Endothelial cell of umbilical vein (primary cell): ENCODE measurements at places on chromosomes 5 and 9. TPM values are rescaled to one million over a fixed set of nuclear protein-coding genes. Genes with fewer than 3 reads are reported as not detected.

- no peak for DNase-seq
Measured at GRCh38 chr9:11805969-11806368, 887.2 kb upstream of the TYRP1 start.

DNA sequence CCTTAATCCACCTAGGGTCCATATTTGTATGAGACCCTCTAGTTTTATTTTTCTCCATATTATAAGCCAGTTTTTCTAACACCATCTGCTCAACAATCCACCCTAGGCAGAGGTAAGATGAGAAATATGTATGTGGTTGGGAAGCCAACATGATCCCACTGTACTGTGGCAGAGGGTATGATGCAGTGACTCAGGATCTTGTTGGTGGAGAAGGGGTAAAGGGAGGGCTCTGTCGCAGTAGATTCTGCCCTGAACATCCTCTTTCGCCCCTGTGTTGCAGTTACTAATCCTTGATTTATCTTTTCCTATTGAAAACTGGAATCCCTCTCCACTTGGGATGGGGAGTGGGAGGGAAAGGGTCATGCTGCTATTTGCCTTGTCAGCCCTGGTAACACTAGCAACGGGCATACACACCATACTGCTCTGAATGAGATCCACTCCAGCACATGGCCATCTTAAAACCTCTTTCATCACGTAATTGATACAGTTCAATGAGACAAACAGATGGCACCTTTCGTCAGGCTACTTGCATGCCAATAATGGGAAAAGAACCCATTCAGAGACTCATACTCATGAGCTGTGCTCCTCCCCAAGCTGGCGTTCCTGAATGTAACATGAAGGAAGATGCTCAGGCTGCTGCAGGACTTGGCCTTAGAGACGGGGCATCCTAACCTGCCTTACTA, 63.0 kb downstream of the ADAMTS12 start:
- DNase-seq = no peak

DNA sequence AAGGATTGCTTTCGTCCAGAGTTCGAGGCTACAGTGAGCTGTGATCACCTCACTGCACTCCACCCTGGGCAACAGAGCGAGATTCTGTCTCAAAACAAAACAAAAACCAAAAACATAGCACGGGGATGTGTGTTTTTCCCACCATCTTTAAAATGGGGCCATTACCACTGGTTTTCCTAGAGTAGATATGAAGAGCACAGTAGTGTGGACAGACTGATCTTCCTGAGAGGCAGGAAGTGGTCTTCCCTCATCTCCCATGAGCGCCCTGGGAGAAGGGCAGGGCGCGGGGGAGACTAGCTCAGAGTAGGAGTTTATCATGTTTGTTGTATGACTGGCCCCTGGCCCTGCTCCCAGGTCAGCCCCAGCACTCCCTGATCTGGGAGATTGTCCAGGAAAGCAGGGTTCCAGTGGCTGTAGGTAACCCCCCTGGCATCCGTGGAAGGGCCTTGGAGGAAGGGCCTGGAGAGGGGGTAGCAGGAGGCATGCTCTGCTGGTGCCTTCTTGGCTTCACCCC, 2.3 kb downstream of the SUSD3 start:
- DNase-seq = no peak

- DNase-seq = peak; percentile 23
Measured at GRCh38 chr5:147098233-147098790, 136.5 kb upstream of the STK32A start.

DNA sequence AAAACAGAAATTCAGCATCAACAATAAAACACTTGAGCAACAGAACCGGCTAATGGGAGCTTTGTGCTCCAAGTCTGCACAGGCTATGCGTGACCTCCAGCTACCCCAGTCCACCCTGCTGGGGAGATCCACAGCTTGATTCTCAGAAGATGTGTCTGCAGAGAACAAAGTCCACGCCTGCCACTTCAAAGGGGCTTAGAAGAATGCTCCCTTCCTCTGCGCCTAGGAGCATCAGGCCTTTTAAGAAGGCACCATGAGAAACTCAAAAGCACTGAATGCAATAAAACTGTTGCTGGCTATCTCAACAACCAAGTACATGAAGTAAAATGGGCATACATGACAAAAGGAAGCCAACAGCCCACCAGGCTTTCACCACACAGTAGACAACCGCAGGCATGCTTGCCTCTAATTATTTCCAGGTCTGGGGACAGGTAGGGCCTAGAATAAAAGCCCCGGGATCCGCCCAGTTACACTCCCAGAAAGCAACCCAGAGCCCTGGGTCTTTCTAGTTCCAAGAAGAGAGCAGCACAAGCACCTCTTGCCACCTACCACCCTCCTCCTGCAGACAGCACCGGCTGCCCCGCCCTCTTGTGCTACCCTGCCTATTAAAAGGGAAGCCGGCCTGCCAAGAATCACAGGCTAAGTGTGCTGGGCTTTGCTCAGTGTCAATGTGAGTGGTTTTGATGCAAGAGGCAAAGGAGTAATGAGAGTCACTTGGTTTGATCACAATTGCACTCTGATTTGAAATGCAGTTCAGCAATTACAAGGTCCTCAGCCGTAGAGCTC, 123.2 kb downstream of the SPOCK1 start:
- no peak for DNase-seq

- no peak for DNase-seq
Measured at GRCh38 chr9:16221366-16221765, 649.1 kb downstream of the BNC2 start.

DNA sequence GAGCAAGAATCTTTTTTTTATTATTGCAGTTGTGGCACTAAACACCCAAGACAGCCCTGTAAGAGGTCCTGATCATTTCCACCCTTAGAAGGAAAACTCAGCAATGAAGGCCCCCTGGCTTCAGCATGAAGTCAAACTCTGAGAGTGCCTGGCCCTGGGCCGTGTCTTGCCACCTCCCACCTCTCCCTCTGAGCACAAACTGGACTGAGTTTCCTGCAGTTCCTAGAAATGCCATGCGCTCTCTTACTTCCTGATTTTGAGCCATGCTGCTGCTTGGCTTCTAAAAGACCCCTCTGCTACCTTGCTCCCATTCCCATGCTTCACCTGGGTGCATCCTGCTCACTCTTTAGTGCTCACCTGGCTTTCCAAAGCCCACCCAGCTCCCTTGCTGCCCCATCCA, 140.4 kb upstream of the KLF9 start:
- no peak for DNase-seq

- no peak for DNase-seq
Measured at GRCh38 chr5:10537624-10538023, 26.2 kb upstream of the ANKRD33B start.

DNA sequence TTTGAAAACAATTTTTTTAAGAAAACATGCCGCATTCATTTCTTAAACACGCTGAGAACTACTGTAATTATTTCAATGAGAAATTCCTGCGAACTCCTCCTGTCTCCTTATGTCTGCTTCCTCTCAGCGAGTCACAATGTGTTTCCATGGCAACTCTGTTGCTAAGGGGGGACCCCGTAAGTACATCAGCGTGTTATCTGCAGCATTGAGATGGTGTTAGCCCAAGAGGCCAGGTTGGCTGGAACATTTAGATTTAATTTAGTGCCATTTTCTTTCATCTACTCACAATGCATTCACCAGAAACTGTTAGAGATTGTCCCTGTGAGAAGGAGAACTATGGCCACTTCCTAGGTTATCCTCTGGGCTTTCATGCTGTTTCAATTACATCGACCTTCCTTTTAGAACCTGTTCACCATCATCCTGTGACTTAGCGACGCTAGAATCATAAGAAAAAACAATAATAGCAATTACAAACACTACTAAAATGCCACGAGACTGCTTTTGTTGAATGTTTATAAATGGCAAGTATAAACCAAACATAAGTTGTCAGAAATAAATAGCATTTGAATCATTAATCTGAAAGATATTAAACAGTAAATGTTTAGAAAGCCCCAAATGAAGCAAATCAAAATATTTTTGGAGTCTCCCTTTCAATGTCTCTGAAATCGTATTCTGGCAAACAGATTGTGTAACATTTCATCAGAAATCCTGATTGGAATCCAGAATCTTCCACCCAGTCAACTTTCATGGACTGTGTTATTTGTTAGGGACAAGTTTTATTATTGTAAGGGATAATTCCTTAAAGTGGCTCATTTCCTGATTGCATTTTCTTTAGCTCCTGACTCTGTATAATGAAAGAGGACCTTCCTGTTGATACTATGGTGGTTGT, 39.7 kb upstream of the SHC3 start:
- DNase-seq = no peak

DNA sequence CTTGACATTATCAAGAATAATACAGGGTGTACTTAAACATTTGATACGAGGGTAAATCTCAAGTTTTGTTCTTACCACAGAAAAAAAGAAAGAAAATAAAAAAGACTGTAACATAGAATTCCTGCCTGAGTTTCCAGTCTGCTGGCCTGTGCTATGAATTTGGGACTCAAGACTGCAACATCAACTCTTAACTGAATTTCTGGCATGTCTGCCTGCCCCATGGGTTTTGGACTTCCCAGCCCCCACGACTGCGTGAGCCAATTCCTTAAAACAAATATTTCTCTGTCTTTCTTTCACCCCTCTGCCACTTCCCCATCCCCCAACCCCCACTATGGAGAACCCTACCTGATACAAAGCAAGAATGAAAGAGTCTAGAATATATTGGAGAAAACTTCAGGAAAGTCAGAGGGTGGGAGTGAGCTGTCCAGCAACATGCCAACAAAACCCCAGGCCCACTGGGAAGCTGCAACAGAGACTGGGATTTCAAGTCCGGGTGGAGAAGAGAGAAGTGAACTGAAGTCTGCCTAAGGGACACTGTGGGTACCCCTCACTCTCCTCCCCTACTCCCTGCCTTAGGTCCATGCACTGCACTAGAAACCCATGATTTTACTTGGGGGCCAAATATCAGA, 43.0 kb downstream of the MARCHF3 start:
- DNase-seq = no peak

- peak; percentile 38 for DNase-seq
Measured at GRCh38 chr5:57491369-57491965, 8.9 kb upstream of the ACTBL2 start.

GRCh38 chr9:7363777-7364477, 435.7 kb downstream of the DMAC1 start:
- DNase-seq = no peak

DNA sequence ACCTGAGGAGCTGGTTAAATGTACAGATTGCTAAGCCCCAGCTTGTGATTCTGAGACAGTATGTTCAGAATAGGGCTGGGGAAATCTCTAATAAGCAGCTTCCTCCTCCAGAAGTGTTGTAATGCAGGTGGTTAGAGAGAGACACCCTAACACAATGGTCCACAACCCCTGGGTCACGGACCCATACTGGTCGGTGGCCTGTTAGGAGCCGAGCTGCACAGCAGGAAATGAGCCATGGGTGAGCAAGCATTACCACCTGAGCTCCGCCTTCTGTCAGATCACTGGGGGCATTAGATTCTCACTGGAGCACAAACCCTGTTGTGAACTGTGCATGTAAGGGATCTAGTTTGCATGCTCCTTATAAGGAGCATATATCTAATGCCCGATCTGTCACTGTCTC, 61.8 kb downstream of the SLC36A1 start:
- peak; percentile 29 for DNase-seq

GRCh38 chr5:146284016-146284415, 54.6 kb upstream of the POU4F3 start:
- DNase-seq = no peak

DNA sequence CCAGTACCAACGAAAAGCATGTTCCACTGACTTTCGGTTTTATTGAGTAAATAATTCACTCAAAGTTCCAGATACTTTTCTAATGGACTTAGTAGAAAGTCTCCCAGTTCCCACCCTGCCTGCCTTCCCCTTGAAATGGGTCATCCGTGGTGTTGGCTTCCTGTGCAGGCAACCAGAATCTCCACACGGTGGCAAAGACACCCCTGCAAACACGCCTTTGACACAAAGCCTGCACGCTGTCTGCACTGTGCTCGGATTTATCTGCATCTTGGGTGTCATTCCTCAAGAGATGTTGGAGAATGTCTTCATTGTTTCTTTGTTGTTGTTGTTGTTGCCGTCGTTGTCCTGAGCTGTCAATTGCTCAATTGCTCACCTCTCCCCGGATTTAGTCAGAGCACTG, 150.0 kb upstream of the IRX2 start:
- no peak for DNase-seq

- DNase-seq = peak; percentile 73
Measured at GRCh38 chr9:128001779-128002298, 21.1 kb upstream of the EEIG1 start.

DNA sequence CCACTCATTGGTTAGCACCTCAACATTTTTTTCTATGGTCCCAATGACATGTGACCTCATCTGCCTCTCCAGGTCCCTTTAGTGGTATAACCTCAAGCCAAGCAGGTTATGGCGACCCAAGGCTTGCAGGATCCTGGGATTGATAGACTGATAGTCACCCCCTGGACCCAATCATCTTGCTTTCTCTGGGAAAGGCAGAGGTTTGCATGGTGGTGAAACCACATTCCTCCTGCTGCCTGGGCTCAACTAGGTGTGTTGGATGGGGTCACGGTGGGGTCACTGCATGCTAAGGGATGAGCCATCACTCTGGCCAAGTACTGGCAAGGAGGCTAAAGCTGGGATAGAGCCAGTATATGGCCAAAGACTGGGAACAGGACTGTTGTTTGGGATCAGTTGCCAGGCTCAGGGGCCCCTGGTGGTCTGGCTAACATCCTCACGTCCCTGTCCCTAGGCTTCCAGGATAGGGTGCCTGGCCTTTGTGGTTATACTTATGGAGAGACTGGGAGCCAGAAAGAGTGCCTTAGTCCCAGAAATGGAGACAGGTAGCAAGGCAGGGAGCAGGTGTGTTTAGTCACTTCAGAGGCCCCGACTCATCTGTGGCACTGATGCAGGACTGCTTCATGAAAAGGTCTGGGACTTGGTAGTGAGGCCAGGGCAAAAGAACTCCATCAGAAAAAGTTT, 4.6 kb upstream of the SMIM32 start:
- DNase-seq = no peak

GRCh38 chr5:173902334-173902733, 14.2 kb downstream of the CPEB4 start:
- no peak for DNase-seq

GRCh38 chr5:61029456-61030162, 84.6 kb downstream of the NDUFAF2 start:
- no peak for DNase-seq

- no peak for DNase-seq
Measured at GRCh38 chr5:1097381-1097987, 14.4 kb downstream of the SLC12A7 start.

GRCh38 chr5:148833122-148833521, 6.7 kb downstream of the ADRB2 start:
- no peak for DNase-seq

GRCh38 chr9:77016526-77017504, 2.6 kb upstream of the FOXB2 start:
- no peak for DNase-seq

- DNase-seq = peak; percentile 71
Measured at GRCh38 chr5:56819060-56819881, 3.9 kb downstream of the MAP3K1 start.

Gene LIFR
- total RNA-seq = 34.9 and 36.4 TPM in 2 replicates

Gene PCDHGB3
- total RNA-seq = 1.7 and 2.0 TPM in 2 replicates

Gene CCDC180
- 2.5 and 4.5 TPM in 2 replicates for total RNA-seq

Gene ZNF658
- 2.9 and 3.0 TPM in 2 replicates for total RNA-seq

Gene PANK3
- total RNA-seq = 77.0 and 78.8 TPM in 2 replicates

Gene FOXI1
- not detected in 2 replicates for total RNA-seq

Gene DELE1
- 67.0 and 105 TPM in 2 replicates for total RNA-seq

Gene PPP3R2
- not detected in 2 replicates for total RNA-seq

Gene TMEM215
- total RNA-seq = not detected in 2 replicates
